ENCODE measurements at places on chromosomes 5 and 9. TPM values are rescaled to one million over a fixed set of nuclear protein-coding genes. Genes with fewer than 3 reads are reported as not detected.

The CSF1R gene
- 46.1 TPM for total RNA-seq

The CDKN2B gene
- 0.58 TPM for total RNA-seq

The CDH12 gene
- total RNA-seq, result not detected

DNA sequence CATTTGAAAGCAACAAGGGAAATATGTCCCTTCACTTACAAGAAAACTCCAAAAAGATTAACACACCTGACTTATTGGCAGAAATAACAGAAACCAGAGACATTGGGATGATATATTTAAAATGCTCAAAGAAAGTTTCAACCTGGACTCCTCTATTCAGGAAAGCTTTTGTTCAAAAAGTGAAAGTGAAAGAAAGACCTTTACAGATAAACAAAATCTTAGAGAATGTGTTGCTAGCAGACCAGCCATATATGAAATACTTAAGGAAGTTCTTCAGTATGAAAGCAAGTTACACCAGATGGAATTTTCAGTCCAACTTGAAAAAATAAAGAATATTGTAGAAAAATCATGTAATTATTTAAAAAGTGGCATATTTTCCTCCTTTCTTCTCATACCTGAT lies 1075.1 kb downstream of the NR2F1-AS1 start:
- peak; percentile 13 for DNase-seq
- H3K4me1 ChIP-seq, result no peaks in the 10 kb centered on the region
- H3K27me3 ChIP-seq, result no peaks in the 10 kb centered on the region
- no peak overlapping the region for H3K4me3 ChIP-seq

DNA sequence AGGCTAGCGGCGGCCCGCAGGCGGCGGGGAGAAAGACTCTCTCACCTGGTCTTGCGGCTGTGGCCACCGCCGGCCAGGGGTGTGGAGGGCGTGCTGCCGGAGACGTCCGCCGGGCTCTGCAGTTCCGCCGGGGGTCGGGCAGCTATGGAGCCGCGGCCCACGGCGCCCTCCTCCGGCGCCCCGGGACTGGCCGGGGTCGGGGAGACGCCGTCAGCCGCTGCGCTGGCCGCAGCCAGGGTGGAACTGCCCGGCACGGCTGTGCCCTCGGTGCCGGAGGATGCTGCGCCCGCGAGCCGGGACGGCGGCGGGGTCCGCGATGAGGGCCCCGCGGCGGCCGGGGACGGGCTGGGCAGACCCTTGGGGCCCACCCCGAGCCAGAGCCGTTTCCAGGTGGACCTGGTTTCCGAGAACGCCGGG lies 253 bp downstream of the SLC12A2 start:
- H3K4me1 ChIP-seq, result peaks cover 73% of the 10 kb centered on the region
- peak overlapping the region; percentile 88 for H3K4me3 ChIP-seq
- no peak for DNase-seq
- no peaks in the 10 kb centered on the region for H3K27me3 ChIP-seq
- H3K27ac ChIP-seq, result peak overlapping the region; percentile 97

- peak; percentile 21 for DNase-seq
- H3K27me3 ChIP-seq, result peaks cover 5% of the 10 kb centered on the region
- H3K27ac ChIP-seq, result no peak overlapping the region
Observed at GRCh38 chr5:1436681-1437080, 8.6 kb downstream of the SLC6A3 start.

GRCh38 chr5:125326150-125326510 lies 579.7 kb upstream of the ZNF608 start:
- H3K36me3 ChIP-seq, result no peaks in the 10 kb centered on the region
- no peaks in the 10 kb centered on the region for H3K27me3 ChIP-seq
- H3K4me1 ChIP-seq, result no peaks in the 10 kb centered on the region
- no peak overlapping the region for H3K27ac ChIP-seq
- peak; percentile 44 for DNase-seq

GRCh38 chr5:124927735-124928134 lies 181.3 kb upstream of the ZNF608 start:
- H3K27me3 ChIP-seq, result no peaks in the 10 kb centered on the region
- H3K27ac ChIP-seq, result no peak overlapping the region
- H3K4me1 ChIP-seq, result peaks cover 11% of the 10 kb centered on the region
- DNase-seq, result no peak

DNA sequence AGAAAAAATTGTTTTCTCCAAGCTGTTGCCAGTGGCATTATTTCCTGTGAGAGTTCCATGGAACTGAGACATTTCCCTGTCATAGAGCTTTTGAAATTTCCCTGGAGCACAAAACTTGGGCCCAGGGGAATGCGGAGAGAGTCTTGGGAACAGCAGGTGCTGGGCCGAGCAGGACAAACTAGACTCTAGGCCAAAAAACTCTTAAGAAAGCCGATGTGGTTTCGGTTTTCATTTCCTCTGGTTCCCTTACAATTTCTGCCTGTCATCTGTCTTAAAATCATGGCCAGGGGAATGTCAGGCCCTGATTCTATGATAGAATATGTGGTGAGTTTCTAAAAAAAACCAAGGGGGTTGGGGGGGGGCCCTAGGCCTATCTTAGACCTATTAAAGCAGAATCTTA lies 4.6 kb downstream of the SLC35A4 start:
- no peak for DNase-seq
- H3K27ac ChIP-seq, result peak overlapping the region; percentile 72
- H3K36me3 ChIP-seq, result peaks cover 33% of the 10 kb centered on the region
- peaks cover 45% of the 10 kb centered on the region for H3K4me1 ChIP-seq

Data from stomach (tissue), 19 donors.